Liver (tissue), 10 donors: ENCODE measurements at places on chromosomes 5 and 9. TPM values are rescaled to one million over a fixed set of nuclear protein-coding genes. Genes with fewer than 3 reads are reported as not detected.

Gene CDH9
- not detected for total RNA-seq

Gene PPIC
- total RNA-seq, result 14.6 TPM

- no peaks in the 10 kb centered on the region for H3K27me3 ChIP-seq
- no peak for DNase-seq
- H3K4me3 ChIP-seq, result no peak overlapping the region
- no peaks in the 10 kb centered on the region for H3K4me1 ChIP-seq
These were observed 117.5 kb upstream of the OR13F1 start for GRCh38 chr9:104386425-104387069.

DNA sequence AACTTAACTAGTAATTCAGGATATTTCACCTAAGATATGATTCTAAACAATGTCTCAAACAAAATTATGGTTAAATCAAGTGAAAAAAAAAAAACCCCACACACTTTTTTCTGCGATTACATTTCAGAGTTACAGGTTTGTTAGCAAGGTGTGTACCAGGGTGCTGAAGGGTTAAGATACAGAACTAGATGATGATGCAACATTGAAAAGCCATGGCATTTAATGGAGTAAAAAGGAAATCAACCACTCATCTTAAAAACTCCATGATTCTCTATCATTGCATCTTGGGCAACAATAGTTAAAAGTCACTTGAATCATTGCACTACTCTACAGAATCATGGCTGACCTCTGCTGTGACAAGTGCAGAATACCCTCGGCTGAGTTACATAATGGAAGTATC, 270.3 kb upstream of the EFNA5 start:
- no peaks in the 10 kb centered on the region for H3K36me3 ChIP-seq
- DNase-seq, result no peak
- no peaks in the 10 kb centered on the region for H3K27me3 ChIP-seq
- H3K4me3 ChIP-seq, result no peak overlapping the region
- H3K4me1 ChIP-seq, result no peaks in the 10 kb centered on the region

GRCh38 chr9:112351184-112351583, 17.8 kb upstream of the PTBP3 start:
- H3K36me3 ChIP-seq, result no peaks in the 10 kb centered on the region
- DNase-seq, result no peak
- no peak overlapping the region for H3K27ac ChIP-seq
- no peaks in the 10 kb centered on the region for H3K27me3 ChIP-seq
- no peak overlapping the region for H3K4me3 ChIP-seq

- H3K4me1 ChIP-seq, result peaks cover 8% of the 10 kb centered on the region
- DNase-seq, result no peak
- H3K4me3 ChIP-seq, result no peak overlapping the region
These were observed 101.7 kb upstream of the SPATA31D4 start for GRCh38 chr9:81826517-81826906.

DNA sequence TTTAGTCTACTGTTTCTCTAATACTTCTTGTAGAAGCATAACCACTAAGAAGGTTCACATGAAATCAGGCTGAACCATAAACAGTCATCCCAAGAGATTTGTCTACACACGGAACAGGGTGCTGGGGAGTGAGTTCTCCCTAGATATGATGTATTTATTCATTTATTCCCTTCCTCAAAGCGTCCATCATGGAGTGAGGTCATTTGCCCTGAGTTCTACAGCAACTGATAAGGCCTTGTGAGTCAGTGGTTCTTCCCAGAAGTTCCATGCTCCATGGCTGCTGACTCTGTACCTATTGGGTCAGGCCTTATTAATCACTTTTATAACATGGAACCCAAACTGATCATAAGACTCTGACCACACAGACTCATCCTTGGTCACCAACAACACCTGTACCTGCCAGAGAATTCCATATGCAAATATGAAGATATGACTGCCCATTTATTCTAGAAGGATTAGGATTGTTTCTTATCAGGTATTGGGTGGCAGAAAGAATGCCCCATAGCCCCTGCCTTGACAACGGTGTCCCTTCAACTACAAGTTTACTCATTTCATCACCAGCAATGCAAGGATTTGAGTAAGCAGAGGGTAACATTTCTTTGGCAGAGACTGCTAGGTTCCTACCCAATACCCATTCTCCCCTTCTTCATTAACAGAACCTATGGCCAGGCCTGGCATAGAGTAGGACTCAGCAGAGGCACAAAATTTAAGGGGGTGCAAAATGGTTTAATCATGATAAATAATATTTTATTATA, 118.1 kb downstream of the LHFPL2 start:
- no peak overlapping the region for H3K4me3 ChIP-seq
- H3K4me1 ChIP-seq, result no peaks in the 10 kb centered on the region
- DNase-seq, result no peak
- H3K36me3 ChIP-seq, result no peaks in the 10 kb centered on the region

GRCh38 chr9:130354378-130354777, 88.8 kb downstream of the HMCN2 start:
- H3K4me3 ChIP-seq, result no peak overlapping the region
- DNase-seq, result no peak
- H3K4me1 ChIP-seq, result no peaks in the 10 kb centered on the region
- H3K27ac ChIP-seq, result no peak overlapping the region

DNA sequence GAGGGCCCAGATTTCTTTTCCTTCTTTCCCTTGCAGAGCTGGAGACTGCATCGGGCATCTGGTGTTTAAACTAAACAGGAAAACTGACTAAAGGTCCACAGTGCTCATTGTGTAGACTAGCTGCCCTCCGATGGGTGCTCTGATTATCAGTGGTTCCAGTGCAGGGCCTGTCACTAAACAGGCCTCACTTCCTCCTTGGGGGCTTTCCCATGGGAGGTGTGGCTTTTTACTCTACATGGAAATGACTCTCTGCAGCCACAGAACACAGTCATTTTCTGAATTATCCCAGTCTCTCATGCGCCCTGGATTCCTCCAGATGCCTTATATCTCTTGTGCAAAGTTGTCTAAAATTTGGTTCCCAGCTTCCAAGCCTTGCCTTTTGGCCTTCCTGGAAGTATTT, 199.2 kb downstream of the TRIO start:
- H3K4me3 ChIP-seq, result no peak overlapping the region
- H3K27me3 ChIP-seq, result no peaks in the 10 kb centered on the region
- no peak overlapping the region for H3K27ac ChIP-seq
- peaks cover 22% of the 10 kb centered on the region for H3K4me1 ChIP-seq
- no peak for DNase-seq

- DNase-seq, result no peak
- no peaks in the 10 kb centered on the region for H3K27me3 ChIP-seq
- H3K4me3 ChIP-seq, result no peak overlapping the region
- no peaks in the 10 kb centered on the region for H3K4me1 ChIP-seq
These were observed 696.9 kb upstream of the C9orf72 start for GRCh38 chr9:28270156-28270555.

DNA sequence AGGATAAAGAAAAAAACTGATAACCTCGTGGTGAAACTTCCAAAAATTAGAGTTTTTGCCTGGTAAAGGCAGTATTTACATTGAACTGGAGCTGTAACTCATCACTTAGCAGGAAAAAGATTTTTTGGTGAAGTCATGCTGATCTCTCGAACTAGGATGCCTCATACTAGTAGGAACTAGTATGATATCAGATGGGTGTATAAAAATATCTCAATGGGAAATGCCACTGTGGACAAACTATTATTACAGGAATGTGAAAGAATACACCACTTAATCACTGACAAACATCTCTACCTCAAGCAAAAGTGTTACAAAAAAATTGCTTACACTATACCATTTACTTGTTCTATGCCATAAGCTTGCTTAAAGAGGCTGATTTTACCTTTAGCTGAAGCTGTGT, 28.4 kb downstream of the RFX3 start:
- no peak for DNase-seq
- no peaks in the 10 kb centered on the region for H3K4me1 ChIP-seq
- no peak overlapping the region for H3K27ac ChIP-seq
- H3K36me3 ChIP-seq, result no peaks in the 10 kb centered on the region
- no peak overlapping the region for H3K4me3 ChIP-seq

DNA sequence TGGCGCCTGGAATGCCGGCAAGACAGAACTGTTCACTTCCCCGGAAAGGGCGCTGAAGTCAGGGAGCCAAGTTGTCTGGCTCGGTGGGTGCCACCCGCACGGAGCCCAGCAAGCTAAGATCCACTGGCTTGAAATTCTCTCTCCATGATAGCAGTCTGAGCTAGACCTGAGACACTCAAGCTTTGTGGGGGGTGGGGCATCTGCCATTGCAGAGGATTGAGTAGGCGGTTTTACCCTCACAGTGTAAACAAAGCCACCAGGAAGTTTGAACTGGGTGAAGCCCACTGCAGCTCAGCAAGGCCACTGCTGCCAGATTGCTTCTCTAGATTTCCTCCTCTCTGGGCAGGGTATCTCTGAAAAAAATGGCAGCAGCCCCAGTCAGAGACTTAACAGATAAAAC, 277.4 kb downstream of the SLCO4C1 start:
- no peak overlapping the region for H3K4me3 ChIP-seq
- H3K4me1 ChIP-seq, result no peaks in the 10 kb centered on the region
- no peak for DNase-seq
- no peak overlapping the region for H3K27ac ChIP-seq
- H3K36me3 ChIP-seq, result no peaks in the 10 kb centered on the region

GRCh38 chr9:76552751-76553455, 93.9 kb downstream of the GCNT1 start:
- H3K27ac ChIP-seq, result no peak overlapping the region
- no peaks in the 10 kb centered on the region for H3K4me1 ChIP-seq
- no peaks in the 10 kb centered on the region for H3K27me3 ChIP-seq
